ENCODE measurements at places on chromosomes 3 and 15.

- DNase-seq = no peak
Measured at GRCh38 chr15:26805470-26805869, 32.6 kb upstream of the GABRB3 start.

- no peak for DNase-seq
Measured at GRCh38 chr3:116707531-116707930, 2.0 kb upstream of the TUSC7 start.

- DNase-seq = no peak
Measured at GRCh38 chr15:71465131-71465955, 345.0 kb upstream of the NR2E3 start.

DNA sequence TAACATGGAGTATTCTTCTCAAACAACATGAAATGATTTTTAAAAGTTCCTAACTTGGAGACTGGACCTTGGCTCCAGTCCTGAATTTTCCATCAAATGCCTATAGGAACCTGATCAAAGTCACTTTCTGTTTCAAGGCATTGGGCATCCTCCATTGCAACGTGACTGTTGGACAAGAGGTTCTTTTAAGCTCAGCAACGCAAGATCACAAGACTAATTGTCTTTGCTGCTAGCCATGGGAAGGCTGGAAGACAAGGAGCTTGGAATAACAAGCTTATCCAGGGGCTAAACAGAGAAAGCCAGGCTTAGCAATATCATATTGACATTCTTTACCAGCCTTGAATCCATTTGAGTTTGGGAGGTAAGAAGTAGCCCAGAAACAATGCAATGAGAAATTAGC lies 48.3 kb downstream of the SST start:
- no peak for DNase-seq

DNA sequence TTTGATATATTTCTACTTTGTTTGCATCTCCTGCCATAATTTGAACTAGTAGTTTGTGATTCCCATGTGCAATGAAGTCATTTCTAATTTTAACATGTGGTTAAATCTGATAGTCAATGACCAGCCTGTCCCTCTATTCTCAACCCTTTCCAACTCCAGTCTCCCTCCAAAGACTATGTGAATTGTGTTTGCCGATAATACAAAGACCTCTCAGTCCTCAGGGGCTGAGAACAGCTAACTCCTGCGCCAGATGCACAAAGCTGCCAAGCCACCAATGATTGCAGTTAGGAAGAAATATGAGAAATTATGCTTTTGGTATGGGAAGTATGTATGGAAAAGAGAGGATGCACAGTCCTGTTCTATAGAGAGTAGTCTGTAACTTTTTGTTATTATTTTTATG lies 54.0 kb downstream of the KCNH8 start:
- no peak for DNase-seq

- DNase-seq = no peak
Measured at GRCh38 chr3:183823963-183824362, 1.4 kb downstream of the MAP6D1 start.

DNA sequence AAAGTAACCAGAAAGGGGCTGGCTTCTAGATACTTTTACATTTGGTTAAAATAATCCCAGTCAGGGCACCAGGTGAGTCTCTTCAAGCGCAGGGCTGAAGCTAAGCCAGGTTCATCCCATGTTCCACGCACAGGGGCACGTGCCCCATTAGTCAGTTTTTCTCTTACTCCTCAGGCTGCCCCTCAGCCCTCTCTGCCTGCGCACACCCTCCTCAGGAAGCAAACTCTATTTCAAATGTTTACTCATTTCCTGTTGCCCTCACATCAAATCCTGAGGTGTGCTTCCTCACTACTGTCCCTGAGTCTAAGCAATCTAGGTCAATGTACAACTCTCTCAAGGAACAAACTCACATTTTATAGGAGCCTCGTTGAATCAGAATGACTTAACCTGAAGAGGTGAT lies 48.5 kb downstream of the THBS1 start:
- DNase-seq = peak; percentile 45

DNA sequence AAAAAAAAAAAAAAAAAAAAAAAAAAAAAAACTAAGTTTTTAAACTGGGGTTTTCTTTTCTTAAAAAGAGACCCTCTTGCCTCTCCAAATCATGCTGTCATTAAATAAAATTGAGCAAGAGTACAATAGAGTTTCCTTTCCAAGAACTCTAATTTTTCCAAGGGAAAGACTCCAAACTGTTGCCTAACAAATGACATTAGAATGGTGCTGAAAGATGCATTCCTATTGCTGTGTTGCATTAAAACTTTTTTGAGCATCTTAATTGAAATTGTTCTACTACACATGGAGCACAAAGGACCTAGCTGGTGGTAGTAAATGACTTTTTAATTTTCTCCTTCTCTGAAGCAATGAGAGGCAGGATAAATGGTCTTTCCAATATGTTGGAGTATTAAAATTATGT lies 469.1 kb upstream of the ARHGEF26 start:
- no peak for DNase-seq

- DNase-seq = no peak
Measured at GRCh38 chr3:156189927-156190326, 69.5 kb downstream of the KCNAB1 start.

DNA sequence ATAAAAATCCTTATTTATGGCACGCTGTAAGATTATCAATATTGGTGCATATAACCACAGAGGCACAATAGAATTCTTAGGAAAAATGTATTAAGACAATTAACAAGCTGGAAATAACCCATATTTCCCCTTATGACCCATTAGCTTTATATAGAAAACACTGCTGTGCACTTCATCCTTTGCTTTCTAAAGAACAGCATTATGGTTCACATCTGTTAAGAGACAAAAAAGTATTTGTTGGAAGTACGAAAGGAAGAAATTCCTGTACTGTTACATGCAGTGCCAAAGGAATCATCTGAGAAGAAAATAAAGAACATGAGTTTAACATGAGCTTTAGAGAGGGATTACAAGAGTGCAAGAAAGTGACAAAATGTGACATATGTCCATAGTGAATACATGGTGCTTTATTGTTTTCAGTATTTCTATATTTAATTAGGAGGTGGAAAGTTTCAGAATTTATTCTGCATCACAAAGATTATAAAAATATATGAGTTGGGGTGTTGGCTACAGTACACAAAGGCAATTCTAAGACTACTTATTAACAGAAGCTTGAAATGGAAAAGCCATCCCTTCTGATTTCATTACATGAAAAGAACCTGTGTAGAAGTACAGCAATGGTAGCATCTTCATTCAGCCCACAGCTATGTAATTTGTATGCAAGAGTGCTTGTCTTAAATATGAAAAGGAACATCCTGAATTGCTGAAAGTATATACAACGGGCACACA lies 6.8 kb downstream of the UBE3A start:
- no peak for DNase-seq

DNA sequence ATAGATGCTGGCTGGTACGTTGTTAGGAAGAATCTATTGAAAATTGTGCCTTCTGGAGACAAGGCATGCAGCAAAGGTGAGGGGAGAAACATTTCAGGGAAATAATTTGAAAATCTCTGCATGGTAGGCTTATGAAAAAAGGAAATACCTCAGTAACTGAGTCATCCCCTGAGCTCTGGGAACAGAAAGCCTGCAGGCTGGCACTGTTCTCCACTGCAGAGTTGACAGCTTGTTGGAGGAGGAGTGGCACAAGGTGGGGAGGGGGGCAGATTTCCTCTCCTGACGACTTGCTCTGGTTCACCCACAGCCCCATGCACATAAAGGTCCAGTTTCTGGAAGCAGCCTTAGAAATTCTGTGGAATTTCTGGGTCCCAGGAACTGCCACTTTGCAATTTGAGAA lies 179.4 kb downstream of the ABHD5 start:
- no peak for DNase-seq

DNA sequence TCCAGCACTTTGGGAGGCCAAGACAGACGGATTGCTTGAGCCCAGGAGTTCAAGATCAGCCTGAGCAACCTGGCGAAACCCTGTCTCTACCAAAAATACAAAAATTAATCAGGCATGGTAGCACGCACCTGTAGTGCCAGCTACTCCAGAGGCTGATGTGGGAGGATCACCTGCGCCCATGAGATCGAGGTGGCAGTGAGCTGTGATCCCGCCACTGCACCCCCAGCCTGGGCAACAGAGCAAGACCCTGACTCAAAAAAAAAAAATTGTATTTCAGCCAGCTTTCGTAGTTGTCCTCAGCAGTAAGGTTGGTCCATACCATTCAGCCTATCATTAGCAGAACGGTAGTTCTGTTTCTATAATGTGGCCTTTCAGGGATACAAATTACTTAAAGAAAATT lies 66.6 kb upstream of the FURIN start:
- DNase-seq = no peak

- no peak for DNase-seq
Measured at GRCh38 chr15:39869858-39870515, 50.1 kb downstream of the GPR176 start.

Measured in stimulated activated CD8-positive, alpha-beta memory T cell treated with anti-CD3 and anti-CD28 coated beads, Interleukin-7, amount 100 ng/mL, for 1 hour (primary cell).